ENCODE measurements at places on chromosomes 5 and 9.

- DNase-seq = peak; percentile 56
Measured at GRCh38 chr5:168679515-168679920, 100.3 kb upstream of the PANK3 start.

DNA sequence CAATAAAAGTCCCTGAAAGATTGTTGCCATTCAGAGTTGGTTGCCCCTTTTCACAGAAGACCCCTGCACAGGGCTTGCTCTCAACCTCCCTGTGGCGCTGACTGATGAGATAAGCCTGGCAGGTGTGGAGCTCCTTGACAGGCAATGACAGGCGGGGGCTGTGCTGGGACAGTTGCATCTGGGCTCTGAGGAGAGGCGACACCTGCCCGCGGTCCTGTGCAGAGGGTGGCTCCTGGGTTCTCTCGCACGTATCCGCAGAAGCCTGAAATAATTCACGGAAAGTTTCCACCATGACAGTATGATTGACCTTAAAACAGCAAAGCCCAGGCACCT, 19.8 kb upstream of the EXOC3 start:
- no peak for DNase-seq

DNA sequence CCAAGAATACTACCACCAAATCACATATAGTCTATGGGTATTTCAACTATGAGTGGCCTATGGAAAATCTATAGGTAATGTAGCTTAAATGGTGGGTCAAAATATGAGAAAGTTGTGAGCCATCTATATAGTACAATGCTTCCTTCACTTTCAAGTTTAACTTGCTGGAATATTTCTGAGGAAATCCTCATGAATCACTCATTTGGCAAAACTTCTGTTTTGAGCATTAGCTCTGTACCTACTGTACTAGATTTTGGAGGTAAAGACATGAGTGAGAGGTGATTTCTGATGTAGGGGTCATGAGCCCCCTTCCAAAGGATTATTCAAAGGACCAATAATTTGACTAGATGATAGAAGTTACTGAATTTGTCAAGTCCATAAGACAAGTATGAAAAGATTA, 80.6 kb upstream of the DAB2 start:
- DNase-seq = no peak

DNA sequence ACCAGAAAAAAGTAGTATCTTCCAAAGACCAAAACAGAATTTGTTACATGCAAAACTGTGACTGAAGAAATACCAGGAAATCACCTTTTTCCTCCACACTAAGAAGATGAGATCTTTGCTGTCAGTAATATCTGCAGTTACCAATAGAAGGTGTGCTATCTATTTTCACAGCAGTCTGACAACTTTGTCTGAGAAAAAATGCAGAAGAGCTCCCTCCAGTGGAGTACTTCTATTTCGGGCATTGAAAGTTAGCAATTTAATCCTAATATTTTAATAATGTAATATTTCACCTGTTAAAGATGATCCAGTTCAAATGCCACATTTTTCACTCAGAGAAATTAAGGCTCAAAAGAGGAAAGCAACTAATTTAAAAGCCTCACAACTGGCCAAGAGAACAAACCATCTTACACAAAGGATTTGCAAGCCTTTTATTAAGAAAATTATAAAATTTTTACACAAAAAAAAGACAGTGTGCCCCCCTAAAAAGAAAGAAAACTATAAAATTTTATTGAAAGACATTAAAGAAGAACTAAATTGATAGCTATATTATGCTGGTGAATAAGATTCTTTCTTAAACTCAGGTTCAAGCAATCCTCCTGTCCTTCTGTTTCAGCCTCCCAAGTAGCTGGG, 50.6 kb downstream of the DEPDC1B start:
- DNase-seq = peak; percentile 59

GRCh38 chr9:82302968-82303655, 314.5 kb downstream of the SPATA31D1 start:
- no peak for DNase-seq

DNA sequence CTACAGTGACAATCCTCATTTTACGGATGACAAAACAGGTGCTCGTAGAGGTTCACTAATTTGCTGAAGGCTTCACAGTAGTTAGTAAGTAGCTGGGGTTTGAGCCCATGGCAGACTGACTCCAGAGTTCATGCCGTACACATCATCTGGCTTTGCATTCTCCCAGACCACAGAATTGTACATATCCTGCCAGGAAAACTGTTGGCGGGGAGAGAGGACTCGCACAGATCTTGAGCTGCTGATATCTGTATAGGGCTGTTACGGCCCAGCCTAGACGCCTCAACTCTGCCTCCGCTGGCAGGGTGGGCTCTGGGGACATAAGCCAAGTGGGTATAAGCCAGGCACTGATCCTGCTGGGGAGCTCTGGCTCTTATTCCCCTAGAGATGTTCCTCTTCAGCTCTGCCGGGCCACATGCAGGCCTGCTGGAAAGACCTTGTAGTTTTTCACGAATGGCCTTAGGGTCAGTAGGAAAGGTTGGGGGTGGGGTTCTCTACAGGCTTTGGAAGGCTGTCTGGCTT, 16.3 kb downstream of the LARP1 start:
- DNase-seq = no peak

DNA sequence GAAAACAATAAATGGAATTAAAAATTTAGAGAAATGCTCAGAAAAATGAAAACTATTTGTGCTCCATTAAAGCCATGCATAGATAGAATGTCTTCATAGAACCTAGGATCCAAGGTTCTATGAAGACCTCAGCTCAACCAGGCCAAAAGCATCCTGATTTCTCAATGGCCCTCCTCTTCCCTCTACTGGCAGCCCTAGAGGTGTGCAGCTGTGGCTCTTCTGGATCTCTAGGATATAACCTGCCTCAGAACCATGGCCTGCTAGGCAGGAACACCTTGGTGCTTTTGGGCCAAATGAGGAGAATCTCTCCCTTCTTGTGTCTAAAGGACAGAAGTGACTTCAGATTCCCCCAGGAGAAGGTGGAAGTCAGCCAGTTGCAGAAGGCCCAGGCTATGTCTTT, 15.1 kb downstream of the IFNA1 start:
- DNase-seq = peak; percentile 17

DNA sequence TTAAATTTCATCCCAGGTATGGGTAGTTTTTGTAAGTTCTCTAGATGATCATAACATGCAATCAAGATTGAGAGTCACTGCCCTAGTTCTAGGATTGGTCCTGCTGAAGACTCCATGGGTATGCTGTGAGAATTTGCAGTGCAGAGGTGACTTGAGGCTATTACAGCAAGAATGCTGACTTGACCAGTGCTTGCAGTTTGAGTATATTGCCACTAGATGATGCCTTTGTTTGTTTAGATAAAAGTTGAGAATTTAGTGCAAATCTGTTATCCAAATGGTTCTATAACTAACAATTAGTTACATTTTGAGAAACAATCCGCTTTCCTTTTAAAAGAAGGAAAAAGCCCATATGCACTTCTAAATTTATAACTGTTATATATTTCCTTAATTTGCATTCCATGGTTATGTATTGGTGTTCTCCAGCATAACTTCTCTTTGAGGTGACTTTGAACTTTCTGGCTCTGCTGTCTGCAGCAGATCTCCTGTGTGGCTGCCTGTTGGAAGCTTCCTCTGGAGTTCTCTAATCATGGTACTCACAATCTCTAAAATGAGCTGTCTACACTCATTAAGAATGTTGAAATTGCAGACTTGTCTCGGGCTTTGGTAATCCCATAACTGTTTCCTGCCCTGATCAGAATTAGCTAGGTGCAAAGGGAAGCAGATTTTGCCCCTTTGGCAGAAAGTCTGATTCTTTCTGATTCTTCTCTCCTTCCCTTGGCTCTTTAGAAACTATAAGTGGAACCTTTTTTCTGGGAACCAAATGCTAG, 24.9 kb downstream of the MELK start:
- DNase-seq = peak; percentile 58

GRCh38 chr9:69158471-69158870, 15.6 kb upstream of the TJP2 start:
- no peak for DNase-seq

DNA sequence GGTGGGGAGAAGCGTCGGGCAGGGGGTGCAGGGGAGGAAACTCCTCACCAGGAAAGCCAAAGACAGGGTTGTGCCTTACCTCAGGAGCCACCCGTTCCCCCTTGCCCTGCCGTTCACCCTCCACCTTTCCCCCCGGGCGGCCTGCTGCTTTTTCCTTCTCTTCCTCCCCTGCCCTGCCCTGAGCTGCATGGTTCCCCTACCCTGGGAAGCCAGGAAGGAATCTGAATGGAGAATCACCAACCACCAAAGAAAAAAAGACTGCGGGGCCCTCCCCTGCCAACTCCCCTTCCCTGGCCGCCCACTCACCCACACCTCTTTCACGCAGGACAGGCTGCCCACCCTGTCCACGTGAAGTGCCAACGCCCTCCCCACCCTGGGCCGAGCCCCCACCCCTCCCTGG, 820 bp upstream of the NFX1 start:
- DNase-seq = no peak

DNA sequence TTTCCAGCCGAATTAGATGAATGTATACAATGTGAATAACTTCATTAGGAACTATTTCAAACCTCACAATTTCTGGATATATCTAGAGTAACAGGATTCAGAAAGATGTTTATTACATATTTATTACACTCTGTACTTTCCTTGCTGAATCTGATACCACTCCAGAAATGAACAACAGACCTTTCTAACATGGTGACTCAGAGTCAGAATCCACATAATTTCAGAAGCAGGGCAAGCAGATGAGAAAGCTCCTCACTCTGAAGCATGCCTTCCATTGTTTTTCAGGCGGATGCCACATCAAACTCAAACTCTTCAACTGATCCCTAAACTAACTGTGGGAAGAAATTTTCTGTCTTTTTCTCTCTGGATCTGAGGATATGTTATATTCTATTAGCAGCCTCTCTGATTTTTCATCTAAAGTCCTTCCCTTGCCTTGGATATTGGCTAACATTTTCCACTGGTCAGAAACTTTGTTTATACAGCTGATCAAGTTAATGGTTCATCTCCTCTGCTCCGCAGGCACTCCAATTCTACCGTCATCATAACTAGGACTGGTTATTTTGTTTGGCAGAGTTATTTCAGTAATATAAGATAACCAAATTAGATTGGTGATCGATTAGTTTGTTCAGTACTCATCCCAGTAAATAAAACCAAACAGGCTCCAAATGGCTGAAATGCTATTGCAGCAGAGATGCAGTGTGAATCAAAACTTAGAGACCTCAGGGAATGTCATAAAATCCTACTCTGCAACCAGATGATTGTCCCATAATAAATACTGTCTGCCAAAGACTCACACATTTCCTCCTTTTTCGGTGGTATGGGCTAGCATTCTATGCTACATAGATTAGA, 556.0 kb downstream of the EBF1 start:
- DNase-seq = no peak

DNA sequence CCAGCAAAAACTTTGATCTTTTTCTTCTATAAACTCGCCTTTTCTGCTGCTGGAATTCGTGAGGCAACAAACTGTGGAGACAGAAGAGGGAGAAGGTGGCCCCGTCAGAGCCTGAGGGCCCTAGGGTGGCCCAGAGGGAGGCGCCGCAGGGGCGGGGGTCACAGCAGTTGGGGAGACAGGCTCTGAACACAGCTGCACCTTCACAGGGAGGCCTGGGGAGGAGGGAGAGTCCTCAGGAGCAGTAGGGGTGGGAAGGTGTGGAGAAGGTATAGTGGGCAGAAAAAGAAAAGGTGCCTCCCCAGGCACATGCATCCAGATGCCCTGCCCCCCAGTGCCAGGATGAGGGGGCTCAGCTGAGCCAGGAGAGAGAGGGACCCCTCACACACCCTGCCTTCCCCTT, 15.1 kb downstream of the PHF19 start:
- DNase-seq = no peak

DNA sequence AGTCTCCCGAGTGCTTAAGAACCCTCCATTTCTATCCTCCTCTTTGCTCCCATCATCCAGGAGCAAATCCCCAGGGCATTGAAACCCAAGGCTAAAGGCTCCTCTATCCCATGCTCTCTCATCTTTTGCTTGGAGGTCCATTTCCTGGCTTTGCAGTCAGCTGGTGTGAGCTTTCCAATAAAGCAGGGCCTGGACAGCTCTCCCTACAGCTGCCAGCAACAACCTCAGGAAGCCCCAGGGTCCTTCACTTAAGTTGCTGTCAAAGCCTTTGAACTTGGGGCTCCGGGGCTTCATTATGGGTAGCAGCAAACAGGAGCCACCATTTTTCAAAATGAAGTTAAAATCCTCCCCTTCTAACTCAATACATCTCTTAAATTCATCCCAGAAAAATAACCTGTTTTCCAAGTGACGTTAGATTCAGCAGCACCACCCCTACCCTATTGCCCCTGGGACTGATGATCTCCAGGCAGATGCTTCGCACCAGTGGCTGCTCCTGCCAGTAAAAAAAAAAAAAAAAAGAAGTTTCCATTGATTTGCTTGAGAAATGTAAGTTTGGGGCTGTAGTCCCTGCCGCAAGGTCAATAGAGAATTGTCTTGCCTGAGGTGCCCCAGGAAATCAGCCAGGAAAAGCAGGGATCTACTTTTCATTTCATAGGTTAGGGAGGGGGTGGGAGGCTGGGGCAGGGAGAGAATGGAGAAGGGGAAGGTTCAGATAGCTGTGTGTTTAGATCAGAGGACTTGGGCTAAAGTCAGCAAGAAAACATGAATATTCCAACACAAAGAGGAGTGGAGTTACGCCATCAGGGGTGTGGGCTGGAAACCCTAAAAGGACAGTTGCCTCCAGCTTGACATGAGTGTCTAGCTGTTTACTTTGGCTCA, 83.8 kb upstream of the IL6ST start:
- DNase-seq = peak; percentile 77

- DNase-seq = no peak
Measured at GRCh38 chr5:9094582-9094981, 451.3 kb downstream of the SEMA5A start.

GRCh38 chr9:120642129-120642770, 62.3 kb upstream of the CDK5RAP2 start:
- DNase-seq = no peak

- no peak for DNase-seq
Measured at GRCh38 chr5:168372356-168372946, 81.0 kb downstream of the WWC1 start.

- no peak for DNase-seq
Measured at GRCh38 chr5:165457859-165458481, 1952.6 kb downstream of the MAT2B start.
